ENCODE measurements at places on chromosomes 2 and 18. TPM values are rescaled to one million over a fixed set of nuclear protein-coding genes. Genes with fewer than 3 reads are reported as not detected.

- no peak for DNase-seq
Observed at GRCh38 chr2:222193328-222193983, 105.3 kb downstream of the PAX3 start.

DNA sequence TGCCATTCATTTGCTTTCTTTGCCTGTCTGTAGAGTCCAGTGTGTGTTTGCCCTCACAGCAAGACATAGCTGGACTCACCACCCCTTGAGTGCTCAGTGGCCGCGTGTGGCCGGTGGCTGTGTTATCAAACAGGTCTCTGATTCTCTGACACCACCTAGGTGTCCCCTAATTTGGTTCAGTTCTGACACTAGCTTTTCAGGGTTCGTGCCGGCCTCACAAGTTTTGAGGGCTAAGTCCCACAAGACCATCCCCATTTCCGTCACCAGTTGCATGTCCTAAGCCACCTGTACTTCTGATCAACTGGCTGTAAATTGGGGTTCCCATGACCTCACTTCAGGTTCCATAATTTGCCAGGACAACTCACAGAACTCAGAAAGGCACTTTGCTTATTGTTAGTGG lies 23.5 kb downstream of the NCK2 start:
- no peak for DNase-seq

- DNase-seq: no peak
Observed at GRCh38 chr2:11996618-11997017, 250.2 kb downstream of the LPIN1 start.

DNA sequence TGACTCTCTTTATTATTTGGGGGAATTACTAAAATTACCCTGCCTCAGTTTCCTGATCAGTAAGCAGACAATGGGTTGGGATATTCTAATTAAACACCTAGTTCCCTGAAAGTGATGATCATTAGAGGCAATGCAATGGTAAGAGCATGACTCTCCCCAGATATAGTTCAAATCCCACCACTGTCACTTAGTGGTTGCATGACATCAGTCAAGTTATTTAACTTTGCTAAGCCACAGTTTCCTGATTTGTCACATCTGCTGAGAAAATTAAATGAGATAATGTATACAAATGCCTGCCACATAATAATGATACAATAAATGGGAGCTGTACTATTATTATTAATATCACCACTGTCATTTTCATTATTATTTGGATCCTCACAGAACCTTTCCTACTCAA lies 29.9 kb downstream of the ZEB2 start:
- no peak for DNase-seq

DNA sequence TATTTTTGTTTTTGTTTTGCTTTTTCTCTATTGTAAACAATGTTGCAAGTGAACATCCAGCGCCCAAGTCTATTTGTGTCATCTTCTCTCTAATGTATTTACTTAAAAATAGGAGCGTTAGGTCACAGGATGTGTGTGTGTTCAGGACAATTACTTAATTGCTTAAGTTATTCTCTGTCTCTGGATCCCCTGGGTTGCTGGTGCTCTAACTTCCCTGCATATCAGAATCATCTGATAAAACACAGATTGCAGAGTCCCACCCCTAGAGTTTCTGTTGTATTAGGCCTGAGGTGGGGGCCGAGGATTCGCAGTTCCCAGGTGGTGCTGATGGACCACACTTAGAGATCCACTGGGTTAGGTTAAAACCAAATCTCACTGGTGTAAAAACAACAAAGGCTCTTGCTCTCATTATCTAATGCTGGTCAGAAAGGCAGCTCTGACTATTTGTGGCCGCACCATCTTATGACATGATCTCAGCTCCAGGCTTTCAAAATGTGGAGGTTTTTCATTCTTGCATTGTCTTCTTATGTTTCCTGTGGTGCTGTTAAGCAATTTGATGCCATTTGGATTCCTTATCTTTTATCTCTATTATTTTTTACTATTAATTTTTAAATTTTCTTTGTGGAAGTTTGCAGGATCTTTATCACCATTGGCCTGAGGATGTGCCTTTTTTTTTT lies 87.7 kb downstream of the CLIP4 start:
- no peak for DNase-seq

- no peak for DNase-seq
Observed at GRCh38 chr2:55887901-55888624, 35.5 kb downstream of the EFEMP1 start.

Gene TLX2
- not detected for total RNA-seq

Gene RGPD4
- not detected for total RNA-seq

Gene TET3
- total RNA-seq: 2.3 TPM

Gene BBS5
- total RNA-seq: 8.4 TPM

Gene SRD5A2
- total RNA-seq: not detected
